Fibroblast of the conjunctiva (primary cell): ENCODE measurements at places on chromosomes 3 and 15.

DNA sequence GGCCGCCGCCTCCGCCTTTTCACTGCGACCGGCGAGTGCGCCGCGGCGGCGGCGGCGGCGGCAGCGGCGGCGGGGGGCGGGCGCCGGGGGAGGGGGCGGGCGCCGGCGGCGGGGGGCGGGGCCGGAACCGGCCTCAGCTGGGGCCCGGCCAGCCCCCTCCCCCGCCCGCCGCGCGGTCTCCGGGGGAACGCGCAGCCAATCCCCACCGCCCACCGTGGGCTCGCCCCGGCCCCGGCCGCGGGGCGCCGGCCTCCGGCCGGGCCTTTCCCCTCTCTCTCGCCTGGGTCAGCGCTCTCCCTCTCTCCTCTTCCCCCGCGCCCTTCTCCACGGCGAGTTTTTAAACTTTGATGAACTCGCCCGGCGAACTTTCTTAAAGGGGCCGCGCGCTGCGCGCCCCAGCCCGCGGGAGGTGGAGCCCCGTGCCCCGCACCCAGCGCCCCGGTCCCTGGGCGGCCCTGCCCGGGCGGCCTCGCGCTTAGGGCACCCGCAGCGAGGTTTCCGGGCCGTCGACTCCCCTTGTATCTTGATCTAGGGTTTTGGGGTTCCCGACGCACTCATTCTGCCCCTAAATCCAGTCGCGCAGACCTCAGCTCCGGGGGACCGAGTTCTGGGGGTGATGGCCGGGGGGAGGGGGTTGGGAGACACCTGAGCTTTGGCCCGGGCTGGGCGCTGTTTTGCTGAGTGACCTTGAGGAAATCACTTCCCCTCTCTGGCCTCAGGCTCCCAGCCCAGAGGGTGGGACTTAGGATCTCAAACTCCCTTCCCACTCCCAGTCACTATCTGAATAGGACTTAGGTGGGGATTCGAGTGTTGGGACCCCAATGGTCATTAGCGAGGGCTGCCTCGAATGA lies at the start of gene RBPMS2:
Gene RBPMS2, minus strand, starts transcription at position 39 of the 851 bp plus-strand sequence. CDS start 270 bp downstream, outside the sequence.
- DNase-seq = no peak

DNA sequence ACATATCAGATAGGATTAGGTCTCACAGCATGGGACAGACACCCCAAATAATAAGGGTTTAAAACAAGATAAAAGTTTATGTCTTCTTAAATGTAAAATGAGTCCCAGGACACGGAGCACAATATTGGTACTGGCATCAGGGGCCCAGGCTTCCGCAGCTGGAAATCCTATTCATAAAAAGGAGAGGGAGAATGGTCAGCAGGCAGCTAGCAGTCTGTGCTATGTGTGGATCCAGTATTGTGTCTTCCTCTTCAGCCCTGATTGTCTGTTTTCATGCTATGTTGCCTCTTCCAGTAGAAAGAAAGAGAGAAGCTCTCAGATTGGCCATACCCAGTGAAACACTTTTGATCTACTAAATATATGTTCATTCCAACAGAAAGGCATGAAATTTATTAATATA lies 319.3 kb upstream of the SLCO3A1 start:
- DNase-seq = no peak

- DNase-seq = no peak
Observed at GRCh38 chr3:99471353-99472323, 166.8 kb upstream of the COL8A1 start.

DNA sequence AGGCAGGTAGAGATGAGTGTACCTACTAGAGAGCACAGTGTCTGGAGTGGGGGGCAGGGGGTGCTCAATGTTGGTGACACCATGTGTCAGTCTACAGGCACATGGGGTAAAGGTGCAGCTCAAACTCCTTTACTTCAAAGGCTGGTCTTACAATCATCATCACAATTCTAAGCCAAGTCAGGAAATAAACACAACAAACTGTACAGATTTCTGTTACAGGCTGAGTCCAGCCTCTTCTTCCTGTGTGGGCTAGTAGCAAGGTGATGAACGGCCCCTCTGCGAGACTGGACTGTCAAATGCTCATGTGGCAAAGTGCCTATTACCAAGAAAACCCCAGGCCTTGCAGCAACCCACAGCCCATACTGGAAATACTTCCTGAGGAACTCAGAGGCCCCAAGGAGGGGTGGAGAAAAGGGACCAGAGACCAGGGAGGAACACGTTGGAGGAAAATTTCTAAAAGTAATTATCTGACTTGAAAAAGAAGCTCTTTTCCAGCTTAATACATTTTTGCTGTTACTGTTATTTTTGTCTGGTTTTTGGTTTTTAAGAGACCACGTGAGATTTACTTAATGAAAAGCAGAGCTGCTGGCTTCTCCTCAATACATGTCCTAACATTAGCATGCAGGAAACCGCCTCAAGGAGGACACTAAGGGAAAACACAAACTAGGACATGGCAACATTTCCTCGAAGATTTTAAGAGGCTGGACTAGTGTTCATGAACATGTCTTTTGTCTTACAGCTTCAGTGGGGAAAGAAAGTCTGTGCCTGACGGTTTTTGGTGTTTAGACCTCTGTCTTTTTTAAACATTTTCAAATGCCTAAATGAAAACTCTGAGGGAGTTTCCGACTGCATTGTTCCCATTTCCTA lies 29.5 kb downstream of the TBC1D2B start:
- DNase-seq = peak; percentile 64

DNA sequence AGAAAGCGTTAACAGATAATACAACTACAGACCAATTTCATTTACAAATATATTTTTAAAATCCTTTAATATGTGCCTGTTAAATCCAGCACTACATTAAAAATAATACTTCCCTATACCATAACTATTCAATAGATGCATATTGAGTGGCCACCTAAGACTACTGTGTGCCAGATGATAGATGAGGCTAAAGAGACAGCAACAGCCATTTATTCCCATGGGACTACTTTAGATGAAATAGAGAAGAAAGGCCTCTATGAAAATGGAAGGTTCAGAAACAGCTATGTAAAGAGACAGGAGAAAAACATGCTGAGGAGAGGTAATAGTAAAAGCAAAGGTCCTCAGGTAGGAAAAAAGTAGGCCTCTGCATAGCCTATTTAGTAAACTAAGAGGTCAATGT lies 358.1 kb downstream of the ULK4 start:
- no peak for DNase-seq

DNA sequence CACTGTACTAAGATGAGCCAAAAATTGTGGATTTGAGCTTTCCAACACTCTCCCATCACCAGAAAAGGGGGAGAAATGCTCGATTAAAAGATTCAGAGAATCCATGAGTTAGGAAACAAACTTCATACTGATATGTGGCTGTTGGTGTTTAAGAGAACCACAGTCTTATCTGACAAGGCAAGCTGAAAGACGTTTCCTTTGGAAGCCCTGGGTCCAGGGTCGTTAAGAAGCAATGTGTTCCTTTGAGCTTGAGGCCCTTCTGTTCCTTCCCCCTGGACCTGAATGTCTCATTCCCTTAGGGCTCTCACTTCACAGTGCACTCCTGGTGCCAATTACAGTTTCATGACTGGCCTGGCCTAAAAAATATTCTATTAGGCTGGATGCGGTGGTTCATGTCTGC lies 524.8 kb upstream of the PPP2R3A start:
- DNase-seq = no peak

DNA sequence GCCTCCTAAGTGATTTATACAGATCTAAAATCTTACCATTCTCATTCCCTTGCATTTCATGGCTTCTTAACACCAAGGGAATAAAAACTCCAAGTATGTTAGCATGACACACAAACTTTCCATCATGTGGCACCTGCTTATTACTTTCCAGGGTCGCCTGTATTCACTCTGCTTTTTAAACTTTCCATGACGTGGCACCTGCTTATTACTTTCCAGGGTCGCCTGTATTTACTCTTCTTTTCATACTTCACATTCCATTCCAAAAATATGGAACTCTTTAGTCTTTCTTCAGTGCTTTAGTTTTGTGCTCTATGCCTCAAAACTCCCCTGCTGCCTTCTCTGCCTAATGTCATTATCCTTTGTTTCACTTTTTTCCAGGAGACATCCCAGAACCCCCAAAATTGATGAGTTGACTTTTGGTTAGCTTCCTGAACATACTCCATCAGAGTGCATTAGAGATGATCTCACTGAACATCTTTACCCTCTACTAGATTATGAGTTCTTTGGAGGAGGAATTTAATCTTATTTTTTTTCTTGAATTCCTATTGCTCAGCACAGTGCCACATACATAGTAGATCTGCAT lies 47.0 kb downstream of the CALML4 start:
- DNase-seq = no peak

DNA sequence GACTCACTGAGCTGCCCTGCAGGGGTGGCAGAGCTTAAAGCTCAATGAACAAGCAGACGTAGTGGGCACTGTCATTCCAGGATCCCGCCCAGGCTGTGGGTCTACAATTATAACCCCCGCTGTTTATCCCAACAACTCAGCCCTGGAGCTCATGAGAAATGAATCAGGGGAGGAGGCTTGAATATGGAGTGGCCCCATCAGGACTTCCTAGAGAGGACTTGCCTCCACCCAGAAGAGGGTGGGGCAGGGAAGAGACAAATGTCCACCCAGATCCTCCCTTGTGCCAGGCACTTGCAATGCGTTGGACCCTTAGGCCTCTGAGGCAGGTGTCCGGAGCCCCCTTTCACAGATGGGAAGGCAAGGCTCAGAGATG lies 33.0 kb downstream of the SLC6A20 start:
- no peak for DNase-seq

DNA sequence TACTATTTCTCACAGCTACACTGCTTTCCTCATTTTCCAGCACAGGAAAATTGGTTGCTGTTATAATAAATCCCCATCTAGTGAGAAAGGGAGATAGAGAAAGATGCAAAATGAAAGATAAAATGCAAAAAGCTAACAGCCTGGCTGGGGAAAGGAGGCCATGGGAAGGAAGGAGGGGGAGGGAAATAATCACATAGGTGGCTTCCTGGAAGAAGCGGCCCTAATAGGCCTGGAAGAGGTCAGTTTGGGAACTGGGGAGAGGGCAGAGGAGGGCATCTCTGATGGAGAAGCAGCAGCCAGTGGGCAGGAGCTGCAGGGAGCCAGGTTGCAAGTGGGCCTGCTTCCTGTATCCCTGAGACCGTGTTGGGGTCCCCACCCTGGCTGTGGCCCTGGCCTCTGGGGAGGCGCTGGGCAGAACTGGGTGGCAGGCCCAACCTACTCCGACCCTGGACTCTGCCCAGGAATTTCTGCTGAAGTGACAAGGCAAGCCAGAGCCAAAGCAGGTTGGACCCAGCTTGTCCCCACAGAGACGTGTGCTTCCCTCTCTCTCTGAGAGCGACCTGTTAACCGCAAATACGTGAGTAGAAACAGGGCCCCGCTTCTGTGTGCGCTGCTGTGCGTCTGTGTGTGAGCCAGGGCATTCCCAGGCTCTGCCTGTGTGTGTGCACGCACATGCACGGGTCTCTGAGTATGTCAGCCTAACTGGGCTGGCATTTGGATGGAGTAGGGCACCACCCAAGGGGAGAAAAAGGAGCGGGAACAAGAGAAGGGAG lies 1.9 kb downstream of the SLC28A1 start:
- no peak for DNase-seq

- no peak for DNase-seq
Observed at GRCh38 chr3:157131861-157132260, 28.1 kb downstream of the CCNL1 start.

GRCh38 chr15:67050062-67050461 lies 15.3 kb upstream of the SMAD3 start:
- no peak for DNase-seq

GRCh38 chr3:196519718-196520082 lies 4.6 kb upstream of the SMCO1 start:
- DNase-seq = no peak

DNA sequence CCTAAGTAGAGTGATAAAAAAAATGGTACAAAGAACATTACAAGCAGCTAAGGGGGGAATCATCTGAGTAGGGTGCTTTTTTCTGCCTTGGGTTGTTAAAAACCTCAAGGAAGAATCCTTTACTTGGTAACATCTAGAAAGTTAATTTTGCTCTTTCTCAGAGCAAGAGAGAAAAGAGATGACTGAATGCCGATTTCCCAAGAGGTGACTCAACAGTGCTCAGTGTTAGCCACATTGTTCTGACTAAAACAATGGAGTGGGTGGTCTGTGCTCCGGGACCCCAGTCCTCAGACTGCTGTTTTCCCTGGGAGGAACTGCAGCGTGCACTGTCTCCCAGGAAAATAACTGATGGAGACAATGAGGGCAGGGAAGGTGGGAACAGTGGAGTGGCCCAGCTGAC lies 41.1 kb upstream of the RASGRP1 start:
- no peak for DNase-seq

GRCh38 chr15:65646486-65646885 lies 24.7 kb downstream of the SLC24A1 start:
- no peak for DNase-seq

DNA sequence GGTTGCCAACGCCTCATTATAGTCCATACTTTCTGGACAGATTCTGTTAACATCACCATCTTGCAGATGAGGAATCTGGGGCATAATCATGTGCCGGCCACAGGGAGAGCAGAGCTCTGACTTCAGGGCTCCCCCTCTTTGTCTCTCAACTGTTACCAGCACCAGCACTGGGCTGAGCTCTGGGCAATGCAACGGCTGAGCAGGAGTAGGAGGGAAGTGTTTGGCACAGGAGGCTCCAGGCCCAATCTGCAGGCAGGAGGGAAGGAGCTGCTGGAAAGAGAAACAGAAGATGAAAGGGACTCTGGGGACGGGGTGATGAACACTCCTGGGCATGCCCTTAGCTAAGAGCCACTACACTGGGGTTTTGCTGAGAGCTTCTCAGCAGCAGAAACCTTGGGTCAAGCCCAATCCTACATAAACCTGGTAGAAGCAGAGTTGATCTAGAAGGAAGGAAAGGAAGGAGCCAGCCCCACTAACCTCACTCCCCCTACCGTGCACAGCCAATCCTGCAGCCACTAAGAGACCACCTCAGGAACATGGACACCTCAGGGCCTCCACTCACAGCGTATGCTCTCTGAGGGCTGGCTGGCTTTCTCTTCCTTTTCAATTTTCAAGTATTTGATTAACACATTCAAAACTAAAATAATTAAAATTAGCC lies 73.1 kb upstream of the SPATA12 start:
- no peak for DNase-seq

DNA sequence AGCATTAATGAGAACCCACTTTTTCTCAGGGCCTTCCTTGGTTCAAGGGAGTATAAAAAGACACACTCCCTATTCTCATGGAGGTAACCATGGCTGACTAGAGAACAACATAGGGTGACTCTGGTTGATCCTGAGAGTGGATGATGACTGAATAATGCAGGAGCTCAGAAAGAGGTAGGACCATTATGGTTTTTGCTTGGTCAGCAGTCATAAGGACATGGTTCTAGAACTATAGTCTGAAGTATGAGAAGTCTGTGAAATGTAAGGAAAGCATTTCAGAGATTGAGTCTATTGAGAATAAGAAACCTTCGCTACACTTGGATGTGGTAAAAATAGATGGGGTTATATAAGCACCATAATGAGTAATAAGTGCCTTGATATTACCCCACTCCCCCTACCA lies 184.1 kb upstream of the GPR149 start:
- no peak for DNase-seq
